Left colon (tissue), 2 donors: ENCODE measurements at places on chromosomes 1 and 21.

- DNase-seq = no peak
Measured at GRCh38 chr1:222288053-222288452, 259.9 kb downstream of the HHIPL2 start.

- DNase-seq = no peak
Measured at GRCh38 chr1:63122079-63122478, 200.3 kb upstream of the FOXD3 start.

- no peak for DNase-seq
Measured at GRCh38 chr1:152855661-152856060, 4.1 kb upstream of the LCE7A start.

DNA sequence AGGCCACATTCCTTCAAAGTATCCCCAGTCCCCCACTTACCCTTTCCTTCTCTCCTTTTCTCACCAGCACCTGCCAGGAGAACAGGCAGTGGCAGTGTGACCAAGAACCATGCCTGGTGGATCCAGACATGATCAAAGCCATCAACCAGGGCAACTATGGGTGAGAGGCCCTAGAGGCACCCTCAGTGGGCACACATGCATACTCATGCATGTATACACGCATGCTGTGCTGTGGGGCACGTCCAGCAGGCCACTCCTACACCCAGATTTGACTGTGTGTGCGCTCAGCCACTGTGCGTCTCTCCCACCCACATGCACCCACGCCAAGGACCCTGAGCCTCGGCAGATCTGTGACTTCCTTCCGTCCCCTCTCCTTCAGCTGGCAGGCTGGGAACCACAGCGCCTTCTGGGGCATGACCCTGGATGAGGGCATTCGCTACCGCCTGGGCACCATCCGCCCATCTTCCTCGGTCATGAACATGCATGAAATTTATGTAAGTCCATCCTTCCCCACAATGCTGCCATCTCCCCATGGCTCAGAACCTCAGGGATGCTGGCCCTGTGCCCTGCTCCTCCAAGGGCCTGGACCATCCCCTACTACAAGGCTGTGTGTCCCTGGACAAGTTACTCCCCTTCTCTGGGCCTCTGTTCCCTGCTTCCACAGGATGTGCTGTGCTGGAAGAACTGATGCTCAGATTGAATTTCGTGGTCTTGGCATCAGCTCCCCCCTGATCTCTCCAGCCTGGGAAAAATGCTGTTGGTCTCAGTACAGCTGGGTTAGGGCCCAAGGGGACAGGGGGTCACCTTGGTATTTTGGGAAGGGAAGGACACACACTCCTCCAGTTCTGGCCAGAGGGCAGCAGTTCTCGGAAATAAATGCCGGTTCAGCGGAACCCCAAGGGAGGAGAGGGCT, 7.0 kb downstream of the TINAGL1 start:
- no peak for DNase-seq

GRCh38 chr1:83697220-83697619, 301.7 kb downstream of the TTLL7 start:
- DNase-seq = no peak

DNA sequence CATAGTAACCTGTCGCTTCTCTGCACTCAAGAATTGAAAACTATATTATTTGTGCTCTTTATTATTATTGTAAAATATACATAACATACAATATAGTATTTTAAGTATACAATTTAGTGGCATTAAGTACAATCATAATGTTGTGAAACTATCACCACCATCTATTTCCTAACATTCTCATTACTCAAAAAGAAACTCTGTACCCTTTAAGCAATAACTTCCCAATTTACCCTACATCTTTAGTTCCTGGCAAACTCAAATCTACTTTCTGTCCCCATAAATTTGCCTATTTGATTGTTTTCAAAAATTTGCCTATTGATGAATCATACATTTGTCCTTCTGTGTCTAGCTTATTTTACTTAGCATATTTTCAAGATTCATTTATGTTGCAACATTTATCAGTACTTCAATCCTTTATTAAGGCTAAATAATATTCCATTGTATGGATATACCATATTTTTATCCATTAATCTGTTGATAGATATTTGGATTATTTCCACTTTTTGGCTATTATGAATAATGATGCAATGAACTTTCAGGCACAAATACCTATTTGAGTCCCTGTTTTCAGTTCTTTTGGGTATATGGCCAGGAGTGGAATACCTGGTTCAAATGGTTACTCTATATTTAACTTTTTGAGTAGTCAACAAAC, 99.6 kb upstream of the DMRTA2 start:
- no peak for DNase-seq
